ENCODE measurements at places on chromosomes 5 and 9.

DNA sequence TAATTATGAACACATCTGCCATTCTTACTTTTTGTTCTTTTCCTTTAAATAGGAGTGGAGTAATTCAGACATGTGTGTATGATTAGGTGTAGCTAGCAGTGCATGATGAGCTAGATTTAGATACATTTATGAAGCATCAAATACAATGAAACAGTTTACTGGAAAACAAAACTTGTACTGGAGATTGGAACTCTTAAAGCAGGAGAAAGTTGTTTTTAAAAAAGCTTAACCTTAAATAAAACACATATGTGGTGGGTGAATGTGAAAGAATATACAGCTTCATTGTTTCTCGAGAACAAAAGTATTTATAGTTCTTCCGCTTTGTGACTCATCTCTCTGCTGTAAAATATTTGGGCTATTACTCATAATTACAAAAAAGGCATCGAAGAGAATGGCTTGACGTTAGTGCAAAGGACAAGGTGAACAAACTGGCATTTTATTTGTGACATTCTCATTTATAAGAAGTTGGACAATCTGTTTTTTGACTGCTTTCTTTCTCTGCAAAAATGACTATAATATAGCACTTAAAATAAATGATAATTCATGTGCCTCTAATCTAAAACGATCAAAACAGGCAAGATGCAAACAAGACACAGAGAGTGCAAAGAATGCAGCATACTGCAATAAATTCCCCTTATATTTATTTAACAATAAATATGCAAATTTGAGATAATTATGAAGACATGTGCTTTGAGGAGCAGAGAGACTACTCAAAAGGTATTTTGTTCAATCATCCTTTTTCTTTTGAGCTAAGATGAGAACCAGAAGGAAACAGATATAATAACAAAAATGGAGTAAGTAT lies 478.8 kb downstream of the CETN3 start:
- no peak for DNase-seq

DNA sequence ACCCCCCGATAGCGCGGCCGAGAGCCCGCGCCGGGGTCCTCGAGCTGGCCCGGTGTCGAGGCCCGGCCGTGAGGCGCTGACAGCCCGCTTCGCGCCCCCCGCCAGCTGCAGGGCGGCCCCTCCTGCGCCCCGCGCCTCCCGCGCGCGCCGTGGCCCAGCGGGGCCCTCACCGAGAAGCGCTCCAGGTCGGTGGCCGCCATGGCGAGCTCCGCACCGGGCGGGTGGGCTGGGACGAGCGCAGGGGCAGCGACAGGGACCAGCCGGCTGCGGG lies 166 bp downstream of the SEPTIN8 start:
- DNase-seq, result no peak

DNA sequence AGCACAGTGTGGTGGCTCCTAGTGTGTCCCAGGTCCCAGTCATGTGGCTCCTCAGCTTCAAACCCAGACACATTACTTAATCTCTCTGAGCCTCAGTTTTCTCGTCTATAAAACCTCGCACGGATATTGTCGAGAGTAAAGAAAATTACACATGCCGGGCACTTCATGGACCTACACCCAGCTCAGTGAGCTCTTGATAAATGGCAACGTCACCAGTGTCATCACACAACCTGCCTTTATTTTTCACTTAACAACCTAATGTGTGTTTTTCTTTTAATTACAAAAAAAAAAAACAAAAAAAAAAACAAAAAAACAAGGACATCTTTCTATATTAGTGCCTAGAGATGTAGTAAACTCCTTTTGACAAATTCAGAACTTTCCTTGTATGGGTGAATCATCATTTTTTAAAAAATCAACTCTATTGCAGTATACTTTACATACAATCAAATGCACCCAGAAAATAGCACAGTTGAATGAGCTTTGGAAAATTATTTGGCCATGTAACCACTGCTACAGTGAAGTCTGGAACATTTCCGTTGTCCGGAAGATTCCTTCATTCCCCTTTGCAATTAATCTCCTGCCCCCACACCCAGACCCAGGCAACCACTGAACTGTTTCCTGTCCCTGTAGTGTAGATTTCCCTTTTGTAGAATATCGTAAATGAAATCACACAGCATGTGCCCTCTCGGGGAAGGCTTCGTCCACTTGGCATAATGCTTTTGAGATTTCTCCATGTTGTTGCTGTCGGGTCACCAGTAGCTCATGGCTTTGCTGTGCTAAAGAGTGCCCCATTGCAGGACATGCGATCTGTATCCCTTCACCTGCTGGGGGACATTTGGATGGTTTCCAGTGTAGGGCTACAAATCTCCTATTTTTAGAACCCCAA lies 100.4 kb upstream of the LARP1 start:
- no peak for DNase-seq

DNA sequence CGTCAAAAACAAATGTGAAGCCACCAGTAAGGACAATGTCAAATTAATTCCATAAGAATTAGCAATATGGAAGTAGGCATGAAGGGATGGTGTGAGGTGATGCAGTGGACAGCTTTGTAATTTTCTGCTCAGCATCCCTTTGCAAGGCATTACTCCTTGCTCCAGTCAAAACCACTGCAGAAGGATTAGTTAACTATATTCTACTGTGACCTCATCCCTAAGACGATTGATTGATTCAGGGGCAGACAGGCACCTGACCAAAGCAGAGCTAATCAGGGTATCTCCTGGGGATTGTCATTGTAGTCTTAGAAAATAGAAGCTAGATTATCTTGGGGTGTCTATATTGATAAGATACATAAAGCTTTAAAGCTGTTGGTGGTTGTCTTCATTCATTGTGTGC lies 98.7 kb downstream of the NMUR2 start:
- no peak for DNase-seq

GRCh38 chr9:32839013-32839885 lies 55.9 kb downstream of the TMEM215 start:
- DNase-seq, result no peak

- no peak for DNase-seq
Measured at GRCh38 chr9:81999806-82000205, 11.2 kb downstream of the SPATA31D1 start.

- DNase-seq, result no peak
Measured at GRCh38 chr9:113630386-113631136, 167.0 kb downstream of the RGS3 start.
